ENCODE measurements at places on chromosomes 6 and 20.

GRCh38 chr6:71902261-71902660 lies 15.9 kb downstream of the RIMS1 start:
- DNase-seq: no peak

DNA sequence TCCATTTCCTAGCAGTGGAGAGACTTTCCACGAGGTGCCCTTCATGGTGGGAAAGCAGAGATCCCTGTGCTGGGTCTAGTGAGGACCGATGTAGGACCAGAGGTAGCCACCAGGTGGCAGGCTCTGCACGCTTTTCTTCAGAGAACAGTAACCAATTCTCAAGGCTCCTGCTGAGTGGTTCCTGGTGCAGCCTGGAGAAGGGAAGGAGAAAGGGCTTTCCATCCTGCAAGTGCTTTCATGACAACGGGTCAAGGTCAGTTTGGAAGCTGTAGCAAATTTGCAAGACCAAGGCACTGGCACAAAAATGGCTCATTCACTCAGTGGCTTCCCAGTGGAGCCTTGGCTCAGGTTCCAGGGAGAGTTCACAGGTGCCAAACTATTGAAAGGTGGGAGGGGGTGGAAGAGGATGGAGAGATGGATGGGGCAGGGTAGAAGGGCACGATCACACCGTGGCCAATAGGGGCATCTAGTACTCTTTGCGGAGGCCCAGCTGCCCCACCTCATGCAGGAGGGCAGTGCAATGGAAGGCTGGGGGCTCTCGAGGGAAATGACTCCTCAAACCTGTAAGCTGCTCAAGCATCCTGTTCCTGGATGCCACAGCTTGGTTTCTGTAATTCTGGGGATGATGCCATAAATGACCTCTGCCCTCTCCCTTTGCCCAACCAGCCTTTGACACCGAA lies 25.5 kb upstream of the KCNK16 start:
- peak; percentile 76 for DNase-seq

DNA sequence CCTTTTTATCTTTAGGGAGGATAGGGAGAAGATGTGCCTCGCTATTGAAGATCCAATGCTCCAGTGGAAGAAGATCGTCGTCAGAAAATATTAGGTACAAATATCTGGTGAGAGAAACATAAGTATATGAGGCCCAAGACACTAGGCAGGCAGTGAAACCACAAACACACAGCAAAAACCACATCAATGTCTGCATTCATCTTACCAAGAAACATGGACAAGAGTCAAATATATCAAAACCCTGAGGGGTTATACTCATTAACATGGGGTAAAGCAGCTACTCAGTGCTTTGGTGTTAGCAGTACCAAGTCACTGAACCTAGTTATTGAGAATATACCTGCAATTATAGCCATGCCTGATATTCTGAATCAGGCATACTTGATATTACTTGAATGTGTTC lies 101.4 kb upstream of the FAM184A start:
- no peak for DNase-seq

DNA sequence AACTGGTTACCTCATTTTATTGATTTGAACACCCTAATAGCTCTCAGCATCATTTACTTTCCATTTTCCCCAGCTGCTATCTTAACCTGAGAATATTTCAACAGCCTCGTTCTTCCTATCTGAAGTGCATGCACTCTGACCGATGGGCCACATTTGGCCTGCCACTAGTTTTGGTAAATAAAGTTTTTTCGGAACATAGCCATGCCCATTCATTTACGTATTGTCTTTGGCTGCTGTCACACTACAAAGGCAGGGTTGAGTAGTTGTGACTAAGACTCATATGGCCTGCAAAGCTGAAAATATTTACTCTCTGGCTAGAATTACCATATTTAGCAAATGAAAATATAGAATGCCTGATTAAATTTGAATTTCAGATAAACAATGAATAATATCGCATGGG lies 10.8 kb downstream of the ADGRF4 start:
- no peak for DNase-seq

- no peak for DNase-seq
These were observed 161.3 kb upstream of the EYA4 start for GRCh38 chr6:133079901-133080300.

- no peak for DNase-seq
These were observed 449.6 kb upstream of the POU3F2 start for GRCh38 chr6:98384801-98385200.

GRCh38 chr20:51678026-51678697 lies 90.0 kb downstream of the ATP9A start:
- no peak for DNase-seq

DNA sequence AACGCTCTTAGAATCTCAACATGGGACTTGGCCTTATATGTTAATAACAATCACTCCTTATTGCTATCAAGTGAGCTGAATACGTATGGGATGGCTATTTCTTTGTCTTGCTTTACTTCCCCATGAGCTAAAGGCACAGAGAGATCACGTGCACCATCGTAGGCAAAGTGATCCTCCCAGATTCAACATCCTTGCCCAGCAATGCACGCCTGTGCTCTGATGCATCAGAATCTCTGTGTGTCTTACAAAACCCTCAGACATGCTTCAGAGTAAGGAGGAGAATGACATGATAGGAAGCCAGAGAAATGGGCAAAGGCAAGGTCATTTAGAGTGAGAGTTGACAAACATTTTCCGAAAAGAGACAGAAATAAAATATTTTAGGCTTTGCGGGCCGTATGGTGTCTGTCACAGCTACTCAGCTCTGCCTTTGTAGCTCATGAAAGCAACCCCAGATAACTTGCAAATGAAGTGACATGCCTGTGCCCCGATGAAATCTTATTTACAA lies 277.6 kb upstream of the CDH4 start:
- DNase-seq: no peak

DNA sequence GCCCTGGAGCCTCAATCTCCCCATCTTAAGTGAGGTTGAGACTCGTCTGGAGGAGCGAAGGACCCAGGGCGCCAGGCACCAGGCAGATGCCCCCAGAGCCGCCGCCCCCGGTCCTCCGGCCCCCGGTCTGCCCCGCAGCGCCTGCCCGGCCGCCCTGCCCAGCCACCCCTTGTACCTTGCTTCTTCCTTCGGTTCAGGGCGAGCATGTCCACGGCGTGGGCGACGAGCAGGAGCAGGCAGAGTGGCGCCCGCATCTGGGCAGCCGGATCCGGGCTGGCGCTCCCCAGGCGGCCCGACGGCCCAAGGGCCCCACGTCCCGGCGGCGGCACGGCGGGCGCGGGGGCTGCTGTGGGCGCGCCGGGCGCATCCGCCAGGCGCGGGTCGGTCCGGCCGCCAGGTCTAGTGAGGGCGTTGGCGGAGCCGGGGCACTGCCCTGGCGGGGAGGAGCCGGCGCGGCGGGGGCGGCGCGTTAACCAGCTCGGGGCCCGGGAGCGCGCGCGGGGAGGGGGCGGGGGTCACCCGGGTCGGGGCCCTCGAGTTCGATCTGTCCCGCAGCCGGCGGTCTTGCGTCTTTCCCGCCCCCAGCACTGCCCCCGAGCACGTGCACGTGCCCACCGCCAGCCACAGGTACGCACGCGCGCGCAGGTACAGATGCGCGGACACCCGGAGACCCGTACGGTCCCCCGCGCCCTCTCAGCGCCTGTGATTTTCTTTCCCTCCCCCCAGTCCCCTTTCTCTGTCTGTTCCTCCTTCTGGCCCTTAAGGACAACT lies at the start of gene RSPO4:
Gene RSPO4, minus strand, starts transcription at position 401 of the 771 bp plus-strand sequence. Its CDS starts 147 bp downstream, at position 254.
- DNase-seq: no peak

DNA sequence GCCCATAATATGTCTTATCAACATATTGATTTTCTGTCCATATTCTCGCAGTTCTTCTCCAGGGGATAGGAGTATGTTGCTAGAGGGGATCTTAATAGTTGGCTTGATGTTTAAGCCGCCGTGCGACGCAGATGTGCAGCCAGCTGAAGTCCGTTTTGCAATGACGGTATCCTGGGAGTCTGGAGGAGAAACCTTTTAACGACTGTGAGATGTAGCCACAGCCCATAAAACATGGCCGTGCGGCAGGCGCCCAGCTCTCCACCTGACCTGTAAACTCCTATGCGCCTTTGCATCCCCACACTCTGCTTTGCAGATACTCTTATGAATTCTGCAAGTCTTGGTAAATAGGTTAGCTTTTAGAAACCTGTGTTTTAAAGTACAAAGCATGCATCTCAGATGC lies 36.9 kb downstream of the BMP6 start:
- DNase-seq: no peak

DNA sequence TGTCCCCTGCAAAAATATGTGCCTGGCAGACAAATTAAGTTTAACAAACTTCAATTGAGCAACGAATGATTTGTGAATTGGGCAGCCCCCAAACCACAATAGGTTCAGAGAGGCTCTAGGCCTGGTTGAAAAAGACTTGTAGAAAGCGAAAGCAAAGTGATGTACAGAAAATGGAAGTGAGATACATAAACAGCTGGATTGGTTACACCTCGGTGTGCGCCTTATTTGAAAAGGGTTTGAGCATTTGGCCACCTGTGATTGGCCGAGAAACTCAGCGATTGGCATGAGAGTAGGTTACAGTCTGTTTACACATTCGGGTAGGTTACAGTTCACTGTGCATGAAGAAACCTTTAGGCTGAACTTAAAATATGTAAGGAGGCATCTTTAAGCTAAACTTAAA lies 136.9 kb downstream of the CD83 start:
- no peak for DNase-seq

DNA sequence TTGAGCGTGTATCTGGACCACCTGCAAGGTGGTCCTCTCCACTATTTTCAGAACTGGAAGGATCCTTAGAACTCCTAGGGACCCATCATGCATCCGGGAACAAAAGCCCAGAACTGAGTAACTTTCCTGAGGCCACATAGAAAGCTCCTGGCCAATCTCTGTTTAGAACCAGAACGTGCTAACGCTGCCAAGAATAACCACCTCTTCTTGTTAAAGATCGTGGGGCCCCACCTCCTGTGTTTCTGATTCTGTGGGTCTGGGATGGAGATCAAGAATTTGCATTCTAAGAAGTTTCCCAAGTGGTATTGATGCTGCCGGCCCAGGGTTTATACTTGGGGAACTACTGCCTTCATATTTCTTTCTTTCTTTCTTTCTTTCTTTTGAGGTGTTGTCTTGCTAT lies 13.3 kb downstream of the CD40 start:
- no peak for DNase-seq

GRCh38 chr20:2800521-2801285 lies at the start of gene CPXM1:
CPXM1 (minus strand) TSS chr20:2800627; CDS start chr20:2800572, 55 bp downstream.
- no peak for DNase-seq

GRCh38 chr6:137867685-137868509 lies 838 bp downstream of the TNFAIP3 start:
- DNase-seq: no peak

GRCh38 chr6:111210194-111210728 lies 123.0 kb downstream of the SLC16A10 start:
- DNase-seq: peak; percentile 13

DNA sequence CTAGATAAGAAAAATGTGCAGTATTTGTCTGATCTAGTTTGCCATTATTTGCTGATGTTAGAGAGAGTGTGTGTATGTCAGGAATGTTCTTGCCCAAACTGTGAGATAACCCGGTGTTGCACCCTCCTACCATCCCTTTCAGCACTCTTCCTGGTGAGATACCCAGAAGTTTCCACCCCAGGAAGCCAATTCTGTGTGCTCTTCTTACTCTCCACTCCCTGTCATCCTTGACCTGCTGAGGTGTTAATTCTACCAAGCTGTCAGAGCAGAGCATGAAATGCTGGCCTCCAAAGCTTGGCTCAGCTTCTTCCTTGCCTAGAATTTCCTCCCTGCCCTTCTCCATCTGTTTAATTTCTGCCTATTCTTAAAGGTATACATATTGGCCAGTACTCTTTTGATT lies 237.3 kb upstream of the CNR1 start:
- DNase-seq: no peak

DNA sequence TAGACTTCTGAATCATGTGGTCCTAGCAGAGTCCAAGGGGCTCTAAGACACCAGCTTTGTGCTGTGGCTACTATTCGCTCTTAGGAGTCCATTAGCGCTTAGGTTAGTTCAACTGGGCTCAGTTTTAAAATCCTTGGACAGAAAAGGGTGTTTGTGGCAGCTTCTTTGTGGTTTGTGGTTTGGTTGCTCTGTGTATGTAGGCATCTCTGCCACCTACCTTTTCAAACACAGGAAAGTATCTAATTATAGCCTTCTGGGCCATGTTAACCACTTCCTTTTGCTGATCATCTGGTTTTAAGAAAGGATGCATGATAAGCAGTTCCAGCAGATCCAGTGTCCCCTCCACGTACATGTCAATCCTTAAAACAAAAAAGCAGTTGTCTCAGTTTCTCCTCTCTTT lies 10.8 kb downstream of the GSTA4 start:
- no peak for DNase-seq

GRCh38 chr20:4113615-4114603 lies 98.6 kb upstream of the RNF24 start:
- DNase-seq: no peak

- no peak for DNase-seq
These were observed 164.1 kb downstream of the ID4 start for GRCh38 chr6:20001286-20001685.

DNA sequence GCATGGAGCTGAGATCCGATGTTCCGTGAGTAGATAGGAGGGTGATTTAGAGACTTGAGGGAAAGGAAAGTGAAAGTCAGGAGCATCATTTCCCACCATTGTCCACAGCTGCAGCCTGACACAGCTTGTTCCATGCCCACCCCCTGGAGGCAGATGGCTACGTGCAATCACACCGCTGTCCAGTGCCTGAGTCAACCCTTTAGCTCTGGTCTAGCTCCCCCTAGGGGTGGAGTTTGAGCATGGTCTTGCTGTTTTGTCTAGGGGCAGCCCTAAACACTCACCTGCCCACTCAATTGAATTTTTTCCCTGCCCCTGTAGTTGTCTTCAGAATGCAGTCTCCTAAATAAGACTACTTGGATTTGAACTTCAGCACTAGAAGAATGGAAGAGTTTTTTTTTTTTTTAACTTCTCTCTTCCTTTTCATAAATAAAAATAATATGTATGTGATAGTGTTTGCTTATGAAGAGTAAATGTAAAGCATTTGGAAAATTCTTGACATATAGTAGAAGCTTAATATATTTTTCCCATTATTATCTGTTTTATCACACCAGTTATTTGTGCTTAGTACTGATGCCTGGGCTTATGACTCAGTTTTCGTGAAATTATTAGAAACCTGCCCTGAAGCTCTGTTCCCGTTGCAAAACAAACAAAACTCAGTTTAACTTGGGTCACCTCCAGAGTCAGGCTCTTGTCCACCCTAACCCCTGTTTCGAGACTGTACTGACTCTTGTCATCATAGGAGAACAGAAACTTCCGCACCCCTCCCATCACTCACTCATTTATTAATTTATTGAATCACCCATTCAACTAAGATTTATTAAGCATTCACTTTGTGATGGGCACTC lies 814.8 kb downstream of the MAFB start:
- DNase-seq: peak; percentile 59

Data from H54 (cell line).